ENCODE measurements at places on chromosomes 11 and 22. TPM values are rescaled to one million over a fixed set of nuclear protein-coding genes. Genes with fewer than 3 reads are reported as not detected.

GRCh38 chr11:59292611-59293010 lies 66.1 kb upstream of the OR5AN1 start:
- DNase-seq: no peak

- no peak for DNase-seq
These were observed 69.5 kb upstream of the SYT13 start for GRCh38 chr11:45355706-45356041.

DNA sequence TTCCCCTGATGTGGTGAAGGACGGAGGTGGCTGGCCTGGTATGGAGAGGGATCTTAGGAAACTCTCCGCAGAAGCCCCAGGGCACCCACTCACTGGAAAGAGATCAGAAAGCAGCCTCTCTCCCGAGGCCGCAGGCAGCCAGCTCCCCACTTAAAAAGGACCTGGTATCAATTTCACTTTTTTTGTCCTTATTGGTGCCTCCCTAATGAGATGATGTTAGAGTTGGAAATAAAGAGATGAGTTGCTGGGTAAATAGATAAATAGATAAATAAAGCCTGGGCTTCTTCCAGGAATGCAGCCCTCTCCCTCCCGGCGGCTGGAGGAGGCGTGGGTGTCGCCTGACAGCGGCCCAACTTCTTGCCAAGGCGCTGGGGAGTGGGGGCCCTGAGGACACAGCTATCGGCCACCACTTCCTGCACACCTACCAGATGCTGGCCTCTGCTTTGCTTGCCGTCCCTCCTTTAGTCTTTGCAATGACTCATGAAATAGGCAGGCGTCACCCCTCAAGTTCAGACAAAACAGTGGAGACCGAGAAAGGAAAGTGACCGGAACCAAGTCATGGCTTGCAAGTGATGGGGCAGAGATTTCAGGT lies 42.9 kb downstream of the LINC01488 start:
- no peak for DNase-seq

DNA sequence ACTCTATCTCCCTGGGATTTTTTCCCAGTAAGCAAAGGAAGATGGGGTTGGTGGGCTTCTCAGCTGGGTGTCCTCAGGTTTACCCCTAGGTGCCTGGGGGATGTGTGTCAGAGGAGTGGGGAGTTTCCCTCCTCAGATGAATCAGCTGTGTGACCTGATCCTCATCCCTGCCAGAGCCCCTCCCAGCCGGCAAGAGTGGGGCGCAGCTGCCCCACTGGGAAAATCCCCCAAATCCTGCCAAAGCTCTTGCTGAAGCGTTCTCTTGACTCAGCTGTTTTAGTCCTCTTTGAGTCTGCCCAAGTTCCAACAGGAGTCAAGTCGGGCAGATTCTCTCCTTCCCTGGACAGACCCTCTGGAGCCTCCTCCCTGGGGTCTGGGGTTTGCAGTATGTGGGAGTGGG lies 6.0 kb downstream of the C11orf68 start:
- no peak for DNase-seq

DNA sequence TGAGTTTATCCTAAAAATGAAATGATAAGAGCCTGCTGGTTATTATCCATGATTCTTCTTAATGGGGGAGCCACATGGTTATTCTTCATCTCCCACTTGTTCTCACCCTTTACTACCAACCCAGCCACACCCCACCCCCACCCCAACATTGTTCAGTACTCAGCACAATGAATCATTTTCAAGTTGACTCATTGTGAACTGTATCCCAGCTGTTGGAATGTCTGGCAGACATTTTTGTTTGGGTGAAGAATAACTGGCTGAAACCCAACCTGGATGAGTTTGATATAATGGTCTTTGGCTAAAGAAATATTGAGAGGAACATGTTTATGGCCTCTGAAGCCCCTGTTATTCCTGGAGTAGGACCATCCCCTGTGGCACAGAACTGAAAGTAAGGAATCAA lies 136.2 kb downstream of the ELP4 start:
- DNase-seq: no peak

GRCh38 chr11:94767291-94767690 lies 865 bp upstream of the AMOTL1 start:
- no peak for DNase-seq

GRCh38 chr11:8164746-8165145 lies 4.1 kb downstream of the RIC3 start:
- DNase-seq: no peak

DNA sequence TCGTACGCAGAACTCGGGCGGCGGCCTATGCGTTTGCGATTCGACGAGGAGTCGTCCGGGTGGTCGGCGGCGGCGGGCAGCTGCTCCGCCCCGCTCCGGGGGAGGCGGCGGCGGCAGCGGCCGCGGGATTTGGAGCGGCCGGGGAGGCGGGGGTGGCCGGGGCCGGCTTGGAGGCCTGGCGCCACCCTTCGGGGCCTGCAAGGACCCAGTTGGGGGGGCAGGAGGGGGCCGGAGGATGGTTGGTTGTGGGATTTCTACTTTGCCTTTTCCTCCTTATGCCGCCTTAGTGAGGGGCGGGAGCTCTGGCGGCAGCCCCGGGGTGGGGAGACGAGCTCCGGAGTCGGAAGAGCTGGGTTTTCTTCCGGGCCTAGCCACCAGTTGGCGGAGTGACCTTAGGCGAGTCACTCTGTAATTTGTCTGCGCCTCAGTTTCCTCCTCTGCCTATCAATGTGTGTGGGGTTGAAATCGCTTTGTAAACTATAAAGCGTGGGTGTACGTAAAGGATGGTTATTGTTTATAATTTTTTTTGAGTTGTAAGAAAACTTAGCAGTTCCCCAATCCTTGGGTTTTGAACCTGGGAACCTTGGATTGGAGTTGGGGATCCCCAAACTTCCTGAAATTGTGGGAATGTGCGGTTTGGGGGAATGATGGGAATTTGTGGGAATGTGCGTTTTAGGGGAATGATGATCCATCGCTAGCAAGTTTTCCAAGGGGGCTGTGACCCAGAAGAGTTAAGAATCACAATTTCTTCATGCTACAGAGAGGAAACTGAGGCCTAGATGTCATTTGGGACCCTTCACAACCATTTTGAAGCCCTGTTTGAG lies 679 bp downstream of the TUG1 start:
- DNase-seq: no peak

DNA sequence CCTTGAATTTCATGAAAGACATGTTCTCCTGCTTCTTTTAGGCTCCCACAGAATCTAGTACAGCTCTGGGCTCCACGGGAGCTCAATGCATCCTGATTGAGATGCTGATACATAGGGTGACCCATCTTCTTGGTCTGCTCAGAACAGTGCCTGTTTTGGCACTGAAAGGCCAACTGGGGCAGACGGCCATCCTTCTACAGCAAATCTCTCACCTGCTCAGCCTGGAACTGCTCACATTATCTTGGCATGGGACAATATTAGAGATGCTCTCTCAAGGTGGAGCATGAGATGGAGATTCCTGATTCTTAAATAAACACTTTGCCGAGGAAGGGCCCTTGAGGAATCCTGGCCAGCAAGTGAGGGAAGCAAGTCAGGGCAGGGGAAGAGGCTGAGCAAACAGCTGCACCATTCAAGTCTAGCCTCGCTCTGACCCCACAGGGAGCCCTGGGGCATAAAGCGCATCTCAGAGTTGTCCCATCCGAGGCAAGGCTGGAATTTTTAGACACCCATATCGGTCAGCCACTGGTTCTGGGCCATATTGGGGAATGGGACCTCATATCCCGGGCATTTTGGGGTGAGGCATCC lies 58.4 kb upstream of the CSNK2A3 start:
- no peak for DNase-seq

DNA sequence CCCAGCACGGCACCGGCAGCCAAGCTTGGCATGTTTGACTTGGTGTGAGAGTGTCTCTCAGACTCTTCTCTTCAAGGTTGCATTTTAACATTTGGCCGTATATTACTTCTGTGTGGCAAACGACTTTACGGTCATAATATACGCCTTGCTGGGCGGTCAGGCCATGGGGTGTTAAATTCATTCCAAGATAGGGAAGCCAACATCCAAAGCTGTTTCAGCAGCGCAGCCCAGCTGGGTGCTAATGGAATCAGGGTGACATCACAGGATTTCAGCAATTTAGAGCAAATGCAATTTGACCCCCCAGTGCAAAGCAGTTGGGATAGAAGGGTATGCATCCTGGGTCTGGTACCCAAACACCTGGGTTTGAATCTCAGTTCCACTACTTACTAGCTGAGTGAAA lies 16.7 kb upstream of the MYH9 start:
- no peak for DNase-seq

DNA sequence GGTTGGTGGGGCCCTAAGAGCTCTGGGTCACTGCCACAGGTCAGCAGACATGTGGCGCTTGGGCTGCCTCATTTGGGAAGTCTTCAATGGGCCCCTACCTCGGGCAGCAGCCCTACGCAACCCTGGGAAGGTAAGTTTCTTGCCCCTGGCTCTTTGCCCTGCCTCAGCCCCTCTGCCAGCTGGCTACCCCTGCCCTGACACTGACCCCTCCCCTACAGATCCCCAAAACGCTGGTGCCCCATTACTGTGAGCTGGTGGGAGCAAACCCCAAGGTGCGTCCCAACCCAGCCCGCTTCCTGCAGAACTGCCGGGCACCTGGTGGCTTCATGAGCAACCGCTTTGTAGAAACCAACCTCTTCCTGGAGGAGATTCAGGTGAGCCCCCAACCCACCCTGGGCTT lies 1.9 kb downstream of the SCYL1 start:
- no peak for DNase-seq

DNA sequence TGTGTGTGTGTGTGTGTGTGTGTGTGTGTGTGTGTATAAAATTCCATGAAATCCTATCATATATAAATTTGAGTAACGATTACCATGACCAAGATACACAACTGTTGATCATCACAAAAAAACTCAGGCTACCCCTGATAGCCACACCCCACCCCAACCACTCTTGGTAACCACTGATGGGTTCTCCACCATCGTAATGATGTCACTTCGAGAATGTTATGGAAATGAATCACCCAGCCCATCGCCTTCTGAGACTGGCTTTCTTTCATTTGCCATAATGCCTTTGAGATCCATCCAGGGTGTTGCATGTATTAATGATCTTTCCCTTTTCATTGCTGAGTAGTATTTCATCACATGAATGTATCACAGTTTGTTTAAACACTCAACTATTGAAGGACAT lies 496.0 kb downstream of the MIAT start:
- no peak for DNase-seq

GRCh38 chr22:30932661-30933060 lies 35.9 kb downstream of the MORC2 start:
- no peak for DNase-seq

DNA sequence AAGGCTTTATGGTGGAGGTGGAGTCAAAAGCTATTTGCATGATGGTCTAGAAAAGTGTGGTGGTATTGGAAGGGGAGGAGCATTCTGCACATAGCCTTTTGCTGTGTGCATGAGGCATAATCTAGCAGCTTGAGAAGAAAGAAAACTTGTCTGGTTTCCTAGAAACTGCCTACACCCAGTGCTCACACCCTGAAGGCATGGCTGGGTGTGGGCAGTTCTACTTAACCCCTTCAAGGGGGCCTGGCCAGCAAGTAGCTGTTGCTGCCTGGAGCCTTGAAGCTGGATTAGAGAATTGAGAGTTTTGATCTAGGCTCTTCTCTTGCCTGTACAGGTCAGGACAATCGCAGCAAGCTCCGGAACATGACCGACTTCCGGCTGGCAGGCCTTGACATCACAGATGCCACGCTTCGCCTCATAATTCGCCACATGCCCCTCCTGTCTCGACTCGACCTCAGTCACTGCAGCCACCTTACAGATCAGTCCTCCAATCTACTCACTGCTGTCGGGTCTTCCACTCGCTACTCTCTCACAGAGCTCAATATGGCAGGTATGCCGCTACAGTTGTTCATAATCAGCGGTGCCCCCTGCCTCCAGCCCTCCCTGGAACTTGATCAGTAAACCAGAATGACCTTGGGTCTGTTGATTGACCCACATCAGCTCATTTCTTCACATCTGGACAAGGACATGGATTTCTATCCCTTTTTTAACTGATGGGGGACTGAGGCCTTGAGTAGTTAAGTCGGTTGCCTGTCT lies 12.2 kb upstream of the GRK2 start:
- DNase-seq: peak; percentile 14

GRCh38 chr11:134501406-134502152 lies 89.5 kb upstream of the B3GAT1 start:
- peak; percentile 9 for DNase-seq

GRCh38 chr22:50416996-50417395 lies 57.8 kb downstream of the SBF1 start:
- no peak for DNase-seq

- no peak for DNase-seq
These were observed 27.4 kb downstream of the NRXN2 start for GRCh38 chr11:64695548-64695947.

- DNase-seq: no peak
These were observed 148.3 kb upstream of the RASSF10 start for GRCh38 chr11:12860827-12861226.

DNA sequence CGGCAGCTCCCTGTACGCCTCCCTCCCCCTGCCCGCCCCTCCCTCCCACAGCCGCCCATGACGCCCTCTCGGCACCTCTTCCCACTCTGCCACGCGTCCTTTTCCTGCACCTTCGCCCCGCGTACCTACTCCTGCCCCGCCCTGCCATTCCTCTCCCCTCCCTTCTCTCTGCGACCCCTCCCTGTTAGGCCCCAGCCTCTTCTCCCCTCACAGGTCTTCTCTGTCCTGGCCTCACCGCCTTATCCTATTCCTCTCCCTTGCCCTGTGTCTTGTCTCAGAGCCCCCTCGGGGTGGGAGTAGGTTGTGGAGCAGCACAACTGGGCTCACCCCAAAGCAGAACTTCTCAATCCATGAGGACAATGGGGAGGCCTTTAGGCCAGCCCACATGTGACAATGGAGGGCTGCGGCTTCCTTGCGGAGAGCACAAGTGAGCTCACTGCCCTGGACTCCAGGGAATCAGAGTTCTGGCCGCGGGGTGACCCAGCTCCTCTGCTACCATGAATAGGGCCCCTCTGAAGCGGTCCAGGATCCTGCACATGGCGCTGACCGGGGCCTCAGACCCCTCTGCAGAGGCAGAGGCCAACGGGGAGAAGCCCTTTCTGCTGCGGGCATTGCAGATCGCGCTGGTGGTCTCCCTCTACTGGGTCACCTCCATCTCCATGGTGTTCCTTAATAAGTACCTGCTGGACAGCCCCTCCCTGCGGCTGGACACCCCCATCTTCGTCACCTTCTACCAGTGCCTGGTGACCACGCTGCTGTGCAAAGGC lies 539 bp downstream of the SLC35C1 start:
- DNase-seq: peak; percentile 45

- no peak for DNase-seq
These were observed 542.4 kb downstream of the TBC1D22A start for GRCh38 chr22:47304854-47305253.

DNA sequence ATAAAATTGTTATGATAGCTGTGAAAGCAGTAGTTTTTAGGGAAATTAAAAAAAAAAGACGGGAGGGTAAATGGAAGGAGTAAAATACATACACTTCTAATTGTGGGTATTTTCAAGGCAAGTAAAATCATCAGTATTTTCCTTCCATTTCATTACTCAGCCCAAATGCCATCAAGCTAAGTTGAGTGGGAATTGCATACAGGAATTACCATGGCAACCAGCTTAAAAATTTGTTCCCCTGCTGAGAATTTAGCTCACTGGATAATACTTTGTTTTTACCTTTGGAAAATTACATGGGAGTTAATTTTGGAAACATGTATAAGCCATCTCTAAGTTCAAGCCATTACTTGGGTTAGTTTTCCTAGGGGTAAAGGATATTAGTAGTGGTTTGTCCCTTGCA lies 1873.4 kb downstream of the LRRC4C start:
- DNase-seq: no peak

Gene RAG1
- total RNA-seq: 0.34 TPM

Gene SMIM38
- 0.31 TPM for total RNA-seq

Gene TBC1D22A
- total RNA-seq: 47.2 TPM

Gene MAPK1
- total RNA-seq: 131 TPM

Gene OR8A1
- not detected for total RNA-seq

Gene KRTAP5-9
- total RNA-seq: not detected

Gene CCDC88B
- total RNA-seq: 142 TPM

Gene RIMBP3C
- total RNA-seq: 1.0 TPM

Gene RDX
- total RNA-seq: 38.1 TPM
